ENCODE measurements at places on chromosomes 7 and 10.

DNA sequence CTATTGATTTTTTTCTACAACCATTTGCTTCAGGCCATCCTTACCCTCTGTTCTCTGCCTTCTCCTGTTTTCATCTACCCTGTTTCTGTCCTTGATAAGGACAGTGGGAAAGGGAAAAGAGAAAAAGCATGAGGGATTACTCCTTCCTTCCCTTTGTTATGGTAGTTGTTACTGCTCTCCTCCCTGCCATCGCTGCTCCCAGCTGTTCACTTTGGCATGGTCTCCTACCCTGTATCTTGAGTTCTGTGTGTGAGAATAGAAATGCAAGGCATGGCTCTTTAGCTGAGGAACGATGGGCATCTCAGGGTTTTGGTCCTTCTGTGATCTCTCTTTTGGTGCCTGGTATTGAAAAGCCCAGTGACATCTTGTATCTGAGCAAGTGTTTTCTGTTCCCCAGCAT lies 6.4 kb downstream of the CCSER2 start:
- no peak for DNase-seq

GRCh38 chr7:153475239-153475638 lies 577.0 kb upstream of the DPP6 start:
- no peak for DNase-seq

DNA sequence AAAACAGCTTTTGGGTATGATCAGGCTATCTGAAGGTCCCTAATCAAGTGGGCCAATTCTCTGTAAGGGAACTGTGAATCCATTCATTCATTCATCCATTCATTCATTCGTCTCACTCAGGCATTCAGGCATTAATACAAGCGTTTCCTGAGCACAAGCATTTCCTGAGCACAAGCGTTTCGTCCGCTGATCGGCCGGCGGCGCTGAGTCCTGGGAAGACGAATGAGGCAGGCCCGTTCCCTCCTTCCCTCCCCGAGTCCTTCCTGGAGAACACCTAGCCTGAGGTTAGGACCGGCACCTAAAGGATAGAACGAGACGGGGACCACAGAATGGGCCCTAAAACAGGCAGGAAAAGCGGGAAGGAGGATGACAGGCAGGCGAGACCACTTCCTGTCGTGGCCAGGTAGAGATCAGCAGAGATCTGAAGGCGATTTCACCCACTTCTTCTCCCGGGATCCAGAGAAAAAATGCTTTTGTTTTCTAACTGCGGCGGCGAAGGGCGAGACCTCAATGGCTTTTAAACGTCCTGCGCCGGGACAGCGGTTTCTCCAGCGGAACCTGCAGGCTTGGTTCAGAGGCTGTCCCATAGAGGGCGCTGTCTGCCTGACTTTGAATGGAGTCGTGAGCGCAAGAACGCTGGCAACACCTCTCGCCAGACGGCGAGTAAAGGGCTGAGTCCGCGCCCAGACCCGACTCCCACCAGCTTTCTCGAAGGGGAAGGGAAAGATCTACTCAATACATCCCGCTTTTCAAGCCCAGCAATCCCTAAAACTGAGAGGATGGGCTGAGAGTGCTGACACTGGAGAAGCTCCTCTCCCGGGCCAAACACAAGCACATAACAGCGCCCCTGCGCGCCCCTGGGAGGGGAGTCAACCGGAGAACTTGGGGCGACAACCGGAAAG lies 2.9 kb upstream of the HMX3 start:
- DNase-seq: peak; percentile 81

DNA sequence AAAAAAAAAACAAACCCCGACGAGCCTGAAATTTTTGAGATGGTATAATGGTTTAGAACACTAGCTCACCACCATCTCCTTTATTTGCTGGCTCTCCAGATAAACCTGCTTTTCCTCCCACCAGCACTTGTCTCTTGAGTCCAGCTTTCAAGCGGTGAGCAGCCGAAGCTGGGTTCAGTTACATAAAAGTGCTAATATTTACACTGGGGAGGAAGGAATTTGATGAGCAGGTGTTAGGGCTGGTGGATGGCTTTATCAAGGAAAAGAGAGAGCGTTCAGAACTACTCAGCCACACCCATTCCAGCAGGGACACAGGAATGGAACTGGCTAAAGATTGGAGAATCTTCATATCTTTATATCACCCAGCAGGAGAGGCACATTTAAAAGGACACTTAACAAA lies 6.6 kb upstream of the CALML3 start:
- DNase-seq: no peak

- no peak for DNase-seq
These were observed 649.1 kb downstream of the TNS3 start for GRCh38 chr7:46932676-46933424.

DNA sequence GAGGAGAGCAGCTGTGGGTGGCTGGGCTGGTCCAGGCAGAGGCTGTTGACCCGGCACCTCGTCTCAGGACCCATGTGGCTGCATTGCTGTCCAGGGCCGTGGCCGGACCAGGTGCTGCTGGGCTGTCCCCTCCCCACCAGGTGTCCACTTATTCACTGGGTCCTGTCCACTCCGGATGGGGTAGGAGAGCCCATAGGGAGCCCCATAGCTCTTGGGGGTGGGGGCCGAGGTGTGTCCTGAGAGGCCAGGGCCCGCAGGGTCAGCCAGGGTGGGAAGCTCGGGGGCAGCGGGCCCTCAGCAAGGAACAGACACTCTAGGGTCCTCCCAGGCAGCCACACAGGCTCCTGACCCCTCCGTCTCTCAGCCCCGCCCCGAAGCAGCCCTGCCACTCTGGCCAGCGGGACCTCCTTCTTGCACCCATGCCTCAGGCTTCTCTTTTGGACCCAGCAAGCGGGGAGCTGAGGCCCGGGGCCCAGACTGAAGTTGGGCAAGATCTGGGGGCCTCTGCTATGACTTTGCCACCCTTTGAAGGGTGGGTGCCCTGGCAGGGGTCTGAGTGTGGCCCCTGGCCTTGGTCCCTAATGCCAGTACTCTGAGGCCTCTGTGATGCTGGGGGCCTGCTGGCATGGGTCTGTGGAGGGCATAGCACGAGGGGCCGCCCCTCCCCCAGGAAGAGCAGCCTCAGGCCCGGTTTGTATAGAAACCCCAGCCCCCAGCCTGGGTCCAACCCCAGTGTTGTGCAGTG lies 86.4 kb downstream of the NKX6-2 start:
- no peak for DNase-seq

GRCh38 chr10:63866075-63866746 lies 345.0 kb downstream of the REEP3 start:
- DNase-seq: peak; percentile 54

GRCh38 chr10:49830846-49831245 lies 68.7 kb upstream of the OGDHL start:
- DNase-seq: no peak

DNA sequence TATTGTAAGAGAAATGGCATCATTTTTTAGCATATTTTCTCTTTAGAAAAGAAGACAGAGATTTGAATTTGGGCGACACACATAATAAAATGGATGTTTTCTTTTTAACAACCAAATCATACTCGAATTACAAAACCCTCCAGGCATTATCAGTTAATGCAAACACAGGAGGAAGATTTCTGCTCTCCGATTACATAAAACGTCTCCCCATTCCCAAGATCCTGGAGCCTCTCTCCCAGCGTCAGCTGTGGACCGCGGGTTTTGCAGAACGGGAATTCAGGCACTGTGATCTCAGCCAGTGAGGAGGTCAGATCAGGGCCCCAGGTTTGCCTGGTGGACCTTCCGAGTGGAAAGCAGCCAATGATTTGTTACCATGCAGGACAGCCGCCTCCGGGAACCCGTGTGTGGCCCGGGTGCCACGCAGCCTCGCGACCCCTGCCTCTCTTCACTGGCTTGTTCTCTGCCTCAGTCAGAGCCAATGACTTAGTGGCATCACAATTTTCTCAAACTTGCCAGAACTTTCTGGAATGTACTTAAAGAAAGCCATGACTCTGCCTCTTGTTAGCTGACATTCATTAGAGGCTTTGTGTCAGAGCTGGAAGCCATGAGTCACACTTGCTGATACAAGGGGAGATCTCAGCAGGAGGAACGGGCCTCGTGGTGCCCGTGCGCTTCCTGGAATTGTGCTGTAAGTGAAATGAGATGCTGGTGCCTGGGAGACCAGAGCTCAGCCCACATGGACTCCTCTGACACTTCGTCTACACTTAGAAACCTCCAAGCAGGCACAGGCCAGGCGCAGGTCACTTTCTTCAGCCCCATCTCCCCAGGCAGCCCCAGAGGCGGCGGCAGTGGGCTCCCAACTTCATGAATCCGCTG lies 246.1 kb downstream of the KLF6 start:
- no peak for DNase-seq

GRCh38 chr10:34687434-34688210 lies 127.5 kb downstream of the PARD3 start:
- DNase-seq: no peak

DNA sequence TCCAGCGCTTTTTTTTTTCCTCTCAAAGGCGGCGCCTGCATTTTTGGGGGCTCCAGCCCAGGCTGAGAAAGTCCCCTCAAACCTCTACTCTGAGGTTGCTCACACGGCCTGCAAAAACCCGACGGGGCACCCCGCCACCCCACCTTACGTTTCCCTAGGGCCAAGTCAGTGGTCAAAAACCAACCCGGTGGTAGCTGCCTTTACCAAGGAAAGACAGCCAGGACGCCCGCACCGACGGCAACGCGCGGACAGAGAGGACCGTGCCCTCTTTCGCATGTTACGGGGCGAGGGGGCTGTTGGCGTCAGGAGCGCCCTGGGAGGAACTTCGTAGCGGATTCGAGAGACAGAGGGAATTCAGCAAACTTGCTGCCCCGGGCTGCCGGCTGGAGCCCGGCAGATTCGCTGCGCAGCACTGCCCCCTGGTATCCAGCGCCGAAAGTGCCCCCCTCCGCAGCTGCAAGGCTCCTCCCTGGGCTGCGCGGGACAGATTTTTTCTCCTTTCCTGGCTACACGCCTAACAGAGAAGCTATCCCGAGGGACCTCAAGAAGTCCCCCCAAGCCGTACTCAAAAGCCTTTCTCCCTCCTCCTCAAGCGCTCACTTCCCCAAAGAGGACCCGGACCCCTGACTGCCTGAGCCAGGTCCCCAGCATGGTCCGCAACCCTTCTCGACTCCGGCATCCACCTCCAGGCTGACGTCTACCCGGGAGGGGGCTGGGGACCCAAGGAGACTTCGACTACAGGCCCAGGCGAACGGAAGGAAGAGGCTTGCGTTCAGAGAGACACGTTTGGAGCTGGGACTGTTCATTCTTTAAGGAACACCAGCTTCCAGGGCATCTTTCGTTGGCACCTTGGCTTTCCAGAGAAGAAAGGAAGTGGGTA lies 27.7 kb upstream of the VAX1 start:
- DNase-seq: peak; percentile 65

DNA sequence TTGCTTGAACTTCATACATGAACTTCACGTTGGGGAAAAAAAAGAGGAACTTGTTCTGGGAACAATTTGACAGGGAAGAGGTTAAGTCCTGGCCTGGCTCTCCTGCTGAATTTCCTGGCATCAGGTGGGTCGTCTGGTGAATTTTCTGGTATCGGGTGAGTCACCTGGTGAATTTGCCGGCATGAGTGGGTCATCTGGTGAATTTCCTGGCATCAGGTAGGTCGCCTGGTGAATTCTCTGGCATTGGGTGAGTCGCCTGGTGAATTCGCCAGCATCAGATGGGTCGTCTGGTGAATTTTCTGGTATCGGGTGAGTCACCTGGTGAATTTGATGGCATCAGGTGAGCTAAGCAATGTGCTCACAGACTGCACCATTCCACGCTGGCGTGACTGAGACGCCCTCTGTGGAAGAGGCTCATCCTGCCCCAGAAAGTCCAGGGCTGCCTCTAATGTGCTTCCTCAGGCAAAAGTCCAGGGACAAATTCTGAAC lies 255.4 kb downstream of the TCERG1L start:
- DNase-seq: no peak

- no peak for DNase-seq
These were observed 61.7 kb downstream of the PALD1 start for GRCh38 chr10:70540089-70540788.

- DNase-seq: no peak
These were observed 32.9 kb downstream of the AP3M1 start for GRCh38 chr10:74117738-74118137.
